ENCODE measurements at places on chromosomes 11 and 22.

GRCh38 chr11:32908619-32909018, 16.0 kb downstream of the QSER1 start:
- no peak for DNase-seq

- no peak for DNase-seq
These were observed 14.0 kb downstream of the MPEG1 start for GRCh38 chr11:59198726-59199125.

DNA sequence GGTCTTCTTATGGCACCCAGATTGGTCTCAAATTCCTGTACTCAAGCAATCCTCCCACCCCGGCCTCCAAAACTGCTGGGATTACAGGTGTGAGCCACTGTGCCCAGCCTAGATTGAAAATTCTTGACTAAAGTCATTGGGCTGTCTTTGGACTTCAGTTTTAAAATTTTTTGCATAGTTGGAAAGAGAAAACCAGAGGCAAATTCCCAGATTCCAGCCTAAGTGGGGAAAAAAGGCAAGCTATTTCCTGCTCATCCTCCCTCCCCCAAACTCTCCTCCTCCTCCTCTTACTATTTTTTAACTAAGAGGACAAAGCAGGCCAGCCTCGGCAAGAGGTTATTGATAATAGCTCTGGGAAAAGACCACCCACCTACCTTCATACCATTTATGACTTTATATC, 78.6 kb upstream of the CLMP start:
- no peak for DNase-seq

GRCh38 chr22:24037851-24038765, 27.0 kb downstream of the CABIN1 start:
- no peak for DNase-seq

DNA sequence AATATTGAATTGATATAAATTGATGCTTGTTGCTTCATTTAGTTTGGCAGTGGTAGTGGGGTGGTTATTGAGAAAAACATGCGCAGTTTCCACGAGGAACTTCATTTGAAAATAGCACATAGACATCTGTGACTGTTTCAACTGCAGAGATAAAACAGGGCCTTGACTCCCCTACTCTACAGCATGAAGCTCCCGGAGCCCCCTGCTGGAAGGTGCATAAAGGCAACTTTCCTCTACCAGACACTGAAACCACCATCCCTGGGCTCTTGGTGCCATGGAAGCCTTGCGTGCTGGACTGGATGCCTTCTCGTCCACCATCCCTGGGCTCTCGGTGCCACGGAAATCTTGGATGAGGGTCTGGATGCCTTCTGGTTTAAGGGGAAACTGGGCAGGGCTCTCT, 195.9 kb downstream of the CSNK2A3 start:
- DNase-seq: no peak

- DNase-seq: no peak
These were observed 26.9 kb upstream of the TP53I11 start for GRCh38 chr11:44977493-44977984.

DNA sequence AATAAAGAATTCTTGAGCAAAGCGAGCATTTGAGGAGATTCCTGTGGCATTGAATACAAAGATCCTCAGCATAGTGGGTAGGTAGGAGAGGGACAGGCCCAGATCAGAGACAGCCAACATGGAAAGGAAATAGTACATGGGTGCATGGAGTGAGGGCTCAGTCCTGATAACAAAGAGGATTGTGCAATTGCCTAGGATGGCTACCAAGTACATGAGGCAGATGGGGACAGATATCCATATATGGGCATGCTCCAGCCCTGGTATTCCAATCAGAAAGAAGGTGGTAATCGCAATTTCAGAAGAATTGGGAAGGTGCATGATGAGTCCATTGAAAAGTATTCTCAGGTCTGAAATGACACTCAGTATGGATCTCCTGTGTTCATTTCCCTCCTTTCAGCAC, 8.6 kb downstream of the OR51T1 start:
- DNase-seq: no peak

GRCh38 chr11:18710545-18710944, 12.0 kb downstream of the TMEM86A start:
- no peak for DNase-seq
